ENCODE measurements at places on chromosomes 7 and 10.

DNA sequence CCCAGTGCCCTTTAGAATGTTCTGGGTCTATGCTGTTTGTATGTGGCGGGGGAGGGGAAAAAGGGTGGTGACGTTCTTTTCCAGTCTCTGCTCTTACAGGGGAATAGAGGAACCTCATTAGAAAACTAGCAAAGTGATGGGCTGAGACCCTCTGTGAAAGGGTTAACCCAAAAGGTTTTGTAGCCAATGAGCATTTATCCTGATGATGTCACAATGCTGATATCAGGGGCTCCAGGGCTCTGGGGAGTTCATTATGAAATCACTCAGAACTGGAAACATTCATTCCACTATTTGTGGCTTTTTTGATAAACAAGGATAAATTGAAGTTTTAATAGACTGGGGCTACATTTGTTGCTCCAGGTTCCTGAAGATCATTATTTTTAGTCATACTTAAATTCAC lies 71.7 kb downstream of the ARID5B start:
- no peak for DNase-seq

DNA sequence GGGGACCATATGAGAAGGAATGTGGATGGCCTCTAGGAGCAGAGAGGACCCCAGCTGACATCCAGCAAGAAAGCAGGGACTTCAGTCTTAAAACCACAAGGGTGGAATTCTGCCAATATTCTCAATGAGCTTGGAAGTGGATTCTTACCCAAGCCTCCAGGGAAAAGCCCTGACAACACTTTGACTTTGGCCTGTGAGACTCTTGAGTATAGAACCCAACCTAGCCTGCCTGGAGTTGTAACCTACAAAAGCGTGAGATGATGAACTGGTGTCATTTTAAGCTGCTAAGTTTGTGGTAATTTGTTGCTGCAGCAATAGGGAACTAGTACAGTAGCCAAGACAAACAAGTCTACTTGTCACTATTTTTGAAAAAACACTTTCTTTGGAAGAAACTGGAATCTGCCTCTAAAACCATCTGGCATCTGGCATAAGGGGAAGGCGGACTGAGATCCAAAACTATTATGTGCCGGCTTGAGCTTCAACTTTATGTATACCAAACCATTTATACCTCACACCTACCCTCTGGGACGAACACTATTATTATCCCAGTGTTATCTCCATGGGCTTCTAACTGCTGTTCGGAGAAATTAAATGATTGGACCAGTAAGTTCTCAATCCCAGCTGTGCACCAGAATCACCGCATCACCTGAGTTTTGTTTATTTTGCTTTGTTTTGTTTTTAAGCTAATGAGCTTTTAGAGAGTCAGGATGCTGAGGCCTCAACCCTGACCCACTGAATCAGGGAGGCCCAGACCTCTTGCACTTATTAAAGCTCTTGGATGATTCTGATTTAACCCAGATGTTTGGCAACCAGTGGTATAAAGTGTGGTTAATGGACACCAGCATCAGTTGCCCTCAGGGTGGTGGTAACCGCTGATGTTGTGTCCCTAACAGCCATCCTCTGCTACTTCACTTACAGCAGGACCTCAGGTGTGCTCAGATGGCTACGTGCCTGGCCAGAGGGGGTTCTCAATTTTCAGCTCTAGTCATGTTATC lies 83.0 kb downstream of the C1GALT1 start:
- DNase-seq = no peak

GRCh38 chr10:7915923-7916536 lies 97.7 kb downstream of the TAF3 start:
- DNase-seq = no peak

DNA sequence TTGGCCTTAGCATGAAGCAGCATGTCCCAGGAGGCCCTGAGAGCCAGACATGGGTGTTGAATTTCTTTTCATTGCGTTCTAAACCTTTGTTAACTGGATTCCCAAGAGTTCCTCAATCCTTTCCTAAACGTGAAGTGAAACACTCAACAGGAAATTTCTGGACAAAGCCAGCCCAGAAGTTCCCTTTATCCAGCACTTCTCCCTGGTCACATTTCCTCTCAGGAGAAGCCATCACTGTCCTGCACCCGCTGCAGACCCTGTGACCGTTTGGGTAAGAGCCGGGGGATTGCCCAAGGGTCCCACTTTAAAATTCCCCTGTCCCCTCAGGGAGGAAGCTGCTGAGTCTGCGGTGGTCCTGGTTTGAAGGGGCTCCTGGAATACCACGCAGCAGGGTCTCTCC lies 88.0 kb upstream of the ZPBP start:
- DNase-seq = no peak

DNA sequence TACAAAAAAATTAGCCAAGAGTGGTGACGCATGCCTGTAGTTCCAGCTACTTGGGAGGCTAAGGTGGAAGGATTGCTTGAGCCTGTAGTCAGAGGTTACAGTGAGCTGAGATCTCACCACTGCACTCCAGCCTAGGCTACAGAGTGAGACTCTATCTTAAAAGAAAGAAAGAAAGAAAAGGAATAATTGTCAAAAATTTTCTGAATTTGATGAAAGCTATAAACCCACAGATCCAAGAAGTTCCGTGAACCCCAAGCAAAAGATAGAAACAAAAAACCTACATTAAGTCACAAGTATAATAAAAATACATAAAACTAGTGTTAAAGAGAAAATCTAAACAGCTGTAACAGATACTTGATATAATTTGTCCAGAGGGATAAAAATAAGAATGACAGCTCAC lies 60.1 kb upstream of the KMT2C start:
- no peak for DNase-seq

DNA sequence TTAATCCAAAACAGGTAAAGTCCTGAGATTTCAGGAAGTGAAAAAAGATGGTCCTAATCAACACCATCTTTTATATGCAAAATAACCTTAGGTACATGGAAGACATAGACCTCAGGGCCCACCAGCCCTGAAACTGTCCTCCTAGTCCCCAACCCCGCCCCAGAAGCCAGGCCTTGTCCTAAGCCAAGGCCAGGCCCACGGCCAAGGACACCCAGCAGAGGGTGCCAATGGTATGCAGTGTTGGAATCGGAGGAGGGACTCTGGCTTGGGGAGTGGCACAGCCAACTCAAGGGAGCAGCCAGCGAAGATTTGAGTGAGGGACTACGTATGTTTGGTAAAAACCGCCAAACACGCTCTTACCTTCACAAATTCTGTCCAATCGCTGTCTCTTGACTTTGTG lies 96.7 kb downstream of the ZRANB1 start:
- no peak for DNase-seq

DNA sequence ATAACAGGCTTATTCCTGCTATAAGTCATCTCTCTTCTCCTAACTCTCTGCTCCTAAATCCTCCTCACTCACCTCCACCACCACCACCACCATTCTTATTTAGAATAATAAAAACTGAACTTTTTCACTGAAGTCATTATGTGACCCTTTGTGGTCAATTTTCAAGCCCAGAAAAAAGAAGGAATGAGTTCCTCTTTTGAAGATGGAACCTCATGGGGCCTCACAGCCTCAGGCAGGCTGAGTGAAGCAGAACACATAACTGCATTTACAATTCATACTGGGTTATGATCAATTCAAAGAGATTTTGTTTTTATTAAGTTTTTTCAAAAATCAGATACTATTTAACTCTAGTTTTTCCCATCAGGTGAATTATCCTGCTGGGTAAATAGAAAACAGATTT lies 29.8 kb downstream of the PNLIPRP3 start:
- DNase-seq = no peak

- peak; percentile 64 for DNase-seq
These were observed 97.4 kb upstream of the BMPER start for GRCh38 chr7:33807779-33808482.

DNA sequence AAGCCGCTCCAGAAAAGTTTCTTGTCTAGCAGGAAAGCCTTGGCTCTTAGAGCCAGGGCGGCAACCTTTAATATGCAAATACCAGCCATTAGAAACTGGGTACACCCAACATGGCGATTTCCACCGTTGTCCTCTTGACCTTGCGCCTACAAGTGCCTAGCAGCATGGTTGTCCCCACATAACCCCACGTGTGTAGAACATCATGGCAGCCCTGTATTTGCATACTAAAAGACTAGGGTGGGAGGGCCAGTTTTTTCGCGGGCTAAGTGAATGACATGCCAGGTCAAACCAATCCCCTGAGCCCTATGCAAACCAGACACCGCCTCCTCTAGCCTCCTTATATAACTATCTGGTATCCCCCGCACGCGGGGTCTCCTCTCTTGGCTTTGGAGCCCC lies 58.4 kb upstream of the FZD8 start:
- no peak for DNase-seq

GRCh38 chr7:15891151-15891881 lies 204.8 kb upstream of the MEOX2 start:
- DNase-seq = no peak

DNA sequence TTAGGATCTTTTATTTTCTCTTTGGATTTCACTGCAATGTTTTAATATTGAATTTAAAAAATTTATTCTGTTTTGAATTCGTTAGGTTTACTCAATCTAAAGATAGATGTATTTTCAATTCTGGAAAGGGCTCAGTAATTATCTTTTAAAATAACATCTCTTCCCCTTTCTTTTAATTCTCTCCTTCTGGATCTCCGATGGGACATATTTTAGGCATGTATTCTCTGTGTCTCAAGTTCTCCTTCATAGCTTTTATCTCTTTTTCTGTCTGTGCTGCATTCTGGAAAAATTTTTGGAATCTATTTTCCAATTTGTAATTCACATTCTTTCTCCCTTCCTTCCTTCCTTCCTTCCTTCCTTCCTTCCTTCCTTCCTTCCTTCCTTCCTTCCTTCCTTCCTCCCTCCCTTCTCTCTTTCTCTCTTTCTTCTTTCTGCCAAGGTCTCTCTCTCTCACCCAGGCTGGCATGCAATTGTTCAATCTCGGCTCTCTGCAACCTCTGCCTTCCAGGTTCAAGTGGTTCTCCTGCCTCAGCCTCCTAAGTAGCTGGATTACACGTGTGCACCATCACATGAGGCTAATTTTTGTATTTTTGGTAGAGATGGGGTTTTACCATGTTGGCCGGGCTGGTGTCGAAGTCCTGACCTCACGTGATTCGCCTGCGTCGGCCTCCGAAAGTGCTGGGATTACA lies 98.5 kb upstream of the CTTNBP2 start:
- no peak for DNase-seq

GRCh38 chr10:85917601-85918000 lies 449.0 kb downstream of the GRID1 start:
- no peak for DNase-seq

DNA sequence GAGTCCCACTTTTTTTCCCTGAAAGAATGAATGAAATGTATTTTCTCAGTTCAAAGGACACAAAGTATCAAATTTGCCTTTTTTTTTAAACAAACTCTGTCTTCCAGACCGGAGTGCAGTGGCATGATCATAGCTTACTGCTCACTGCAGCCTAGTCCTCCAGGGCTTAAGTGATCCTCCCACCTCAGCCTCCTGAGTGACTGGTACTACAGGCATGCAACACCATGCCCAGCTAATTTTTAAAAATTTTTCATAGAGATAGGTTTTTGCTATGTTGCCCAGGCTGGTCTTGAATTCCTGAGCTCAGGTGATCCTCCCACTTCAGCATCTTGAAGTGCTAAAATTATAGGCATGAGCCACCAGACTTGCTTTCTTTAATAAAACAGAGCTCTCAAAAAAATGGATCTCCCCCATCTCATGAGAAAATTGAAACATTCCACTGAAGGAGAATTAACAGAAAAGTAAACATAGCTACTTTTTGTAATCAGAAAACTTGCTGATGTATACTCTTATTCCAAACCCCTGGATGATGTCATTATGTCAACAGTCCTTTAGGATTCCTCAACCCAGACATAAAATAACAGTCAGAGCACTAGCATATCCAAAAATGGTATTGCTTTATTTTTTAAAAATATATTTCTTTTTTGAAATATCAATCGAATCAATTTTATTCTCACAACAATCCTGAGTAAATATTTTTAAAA lies 12.3 kb upstream of the TRDMT1 start:
- no peak for DNase-seq

DNA sequence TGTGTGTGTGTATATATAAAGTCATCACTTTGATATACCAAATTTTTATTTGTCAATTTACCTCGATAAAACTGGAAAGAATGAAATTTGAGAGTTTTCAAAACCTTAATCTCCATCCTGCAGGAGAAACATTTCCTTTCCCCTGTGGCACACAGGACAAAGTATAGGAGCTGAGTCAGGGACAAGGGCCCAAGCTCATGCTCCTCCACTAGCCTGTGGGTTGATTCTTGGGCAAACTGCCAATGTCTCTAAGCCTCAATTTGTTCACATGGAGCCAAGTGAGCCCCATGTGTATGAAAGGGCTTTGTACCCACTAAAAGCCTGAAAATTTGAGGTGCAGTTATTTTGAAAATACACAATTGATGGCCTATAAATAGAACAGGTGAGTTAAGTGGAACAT lies 60.3 kb upstream of the IL6 start:
- no peak for DNase-seq
